ENCODE measurements at places on chromosomes 3 and 15.
A peak's percentile ranks its signal among the peaks of the same experiment; 100 is the strongest.

- no peak for DNase-seq
These were observed 315.3 kb downstream of the NR2F2 start for GRCh38 chr15:96645796-96646195.

- no peak for DNase-seq
These were observed 134.8 kb downstream of the THRB start for GRCh38 chr3:24359645-24360462.

DNA sequence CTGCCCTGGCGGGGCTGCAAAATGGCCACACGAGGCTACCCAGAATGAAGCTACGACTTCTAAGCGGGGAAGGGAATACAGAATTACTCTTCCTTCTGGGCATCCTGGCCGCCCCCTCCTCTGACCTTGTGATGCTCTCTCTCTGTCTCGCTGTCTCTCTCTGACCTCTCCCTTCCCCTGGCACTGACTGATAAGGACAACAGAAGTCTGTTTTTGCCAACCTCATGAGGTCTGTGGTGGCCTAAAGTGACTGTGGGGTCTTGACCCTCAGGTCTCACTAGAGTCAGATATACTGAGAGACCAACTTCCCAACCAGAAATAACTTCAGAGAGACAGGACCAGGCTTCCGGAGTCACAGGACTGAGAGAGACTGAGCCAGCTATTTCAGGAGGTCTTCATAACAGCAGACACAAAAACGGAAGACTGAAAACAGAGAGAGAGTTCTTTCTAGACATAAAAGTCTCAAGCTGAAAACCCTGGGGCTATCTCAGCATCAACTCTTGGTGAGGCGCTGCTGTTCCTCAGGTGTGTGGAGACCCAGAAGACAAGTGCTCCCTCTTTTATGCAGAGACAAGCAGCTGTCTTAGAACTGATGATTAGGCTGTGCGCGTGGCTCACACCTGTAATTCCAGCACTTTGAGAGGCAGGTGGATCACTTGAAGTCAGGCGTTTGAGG lies 38.2 kb upstream of the CFAP161 start:
- DNase-seq = no peak

DNA sequence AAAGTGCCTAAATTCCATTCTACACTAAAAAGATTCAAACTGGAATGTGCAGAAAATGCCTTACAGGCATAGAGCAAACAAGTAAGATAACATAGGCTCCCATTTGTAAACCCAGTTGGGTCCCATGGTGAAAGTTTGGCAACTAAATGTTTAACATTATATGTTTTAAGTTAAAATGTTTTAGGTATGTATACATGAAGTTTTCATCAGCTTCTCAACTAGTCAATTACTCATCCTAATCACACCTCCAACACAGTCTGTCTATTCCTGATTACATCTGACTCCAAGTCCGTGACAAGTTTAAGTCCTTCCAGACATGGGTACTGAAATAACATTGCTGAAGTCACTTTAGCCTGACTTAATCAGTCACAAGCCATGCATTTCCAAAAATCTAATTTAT lies 25.0 kb downstream of the MYLK start:
- no peak for DNase-seq

GRCh38 chr3:149077628-149078027 lies 8.7 kb downstream of the HLTF start:
- no peak for DNase-seq

DNA sequence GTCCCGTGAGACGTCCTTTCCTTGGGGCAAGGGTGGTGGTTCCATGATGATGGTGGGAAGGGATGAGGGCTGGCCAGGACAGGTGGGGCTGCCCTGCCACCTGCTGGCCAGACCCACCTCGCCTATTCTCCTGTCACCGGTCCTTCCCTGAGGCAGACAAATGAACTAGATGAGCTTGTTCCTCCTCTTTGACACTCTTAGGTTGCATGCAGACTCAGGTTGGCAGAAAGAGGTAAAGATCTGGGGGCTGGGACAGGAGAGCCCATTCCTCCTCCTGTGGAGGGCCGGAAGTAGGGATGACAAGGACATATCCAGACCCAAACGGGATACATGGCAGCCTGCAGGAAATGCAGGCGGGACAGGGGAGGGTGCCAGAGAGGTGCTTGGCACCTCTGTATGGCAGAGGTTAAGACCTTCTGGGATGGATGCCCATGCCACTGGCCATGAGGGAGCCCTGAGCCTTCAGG lies 38.6 kb downstream of the ACSBG1 start:
- no peak for DNase-seq

- no peak for DNase-seq
These were observed 62.2 kb downstream of the SLC15A2 start for GRCh38 chr3:121956363-121956762.

- no peak for DNase-seq
These were observed 37.2 kb downstream of the CMSS1 start for GRCh38 chr3:99854756-99855298.

GRCh38 chr15:53573091-53573490 lies 186.4 kb downstream of the WDR72 start:
- no peak for DNase-seq

DNA sequence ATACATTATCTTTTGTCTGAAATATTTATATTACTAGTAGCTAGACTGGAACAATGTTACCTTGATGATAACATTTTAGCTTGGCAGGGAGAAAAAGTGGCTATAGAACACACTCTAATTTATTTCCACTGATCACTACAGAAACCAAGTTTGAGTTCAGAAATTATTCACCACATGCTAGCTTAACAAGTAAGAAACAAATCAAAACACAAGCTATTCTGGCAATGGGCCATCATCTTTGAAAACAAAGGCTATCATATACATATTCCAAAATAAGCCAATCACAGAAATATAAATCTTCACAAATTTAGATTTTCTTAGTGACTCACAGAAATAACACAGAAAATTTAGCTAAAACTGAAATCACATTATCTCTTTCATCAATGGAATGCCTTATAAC lies 17.1 kb downstream of the AQR start:
- DNase-seq = no peak

GRCh38 chr3:16392717-16393116 lies 120.8 kb downstream of the RFTN1 start:
- no peak for DNase-seq

GRCh38 chr3:189563853-189564563 lies 67.2 kb upstream of the TP63 start:
- no peak for DNase-seq

- DNase-seq = no peak
These were observed 104.8 kb downstream of the ETFA start for GRCh38 chr15:76206325-76206976.

DNA sequence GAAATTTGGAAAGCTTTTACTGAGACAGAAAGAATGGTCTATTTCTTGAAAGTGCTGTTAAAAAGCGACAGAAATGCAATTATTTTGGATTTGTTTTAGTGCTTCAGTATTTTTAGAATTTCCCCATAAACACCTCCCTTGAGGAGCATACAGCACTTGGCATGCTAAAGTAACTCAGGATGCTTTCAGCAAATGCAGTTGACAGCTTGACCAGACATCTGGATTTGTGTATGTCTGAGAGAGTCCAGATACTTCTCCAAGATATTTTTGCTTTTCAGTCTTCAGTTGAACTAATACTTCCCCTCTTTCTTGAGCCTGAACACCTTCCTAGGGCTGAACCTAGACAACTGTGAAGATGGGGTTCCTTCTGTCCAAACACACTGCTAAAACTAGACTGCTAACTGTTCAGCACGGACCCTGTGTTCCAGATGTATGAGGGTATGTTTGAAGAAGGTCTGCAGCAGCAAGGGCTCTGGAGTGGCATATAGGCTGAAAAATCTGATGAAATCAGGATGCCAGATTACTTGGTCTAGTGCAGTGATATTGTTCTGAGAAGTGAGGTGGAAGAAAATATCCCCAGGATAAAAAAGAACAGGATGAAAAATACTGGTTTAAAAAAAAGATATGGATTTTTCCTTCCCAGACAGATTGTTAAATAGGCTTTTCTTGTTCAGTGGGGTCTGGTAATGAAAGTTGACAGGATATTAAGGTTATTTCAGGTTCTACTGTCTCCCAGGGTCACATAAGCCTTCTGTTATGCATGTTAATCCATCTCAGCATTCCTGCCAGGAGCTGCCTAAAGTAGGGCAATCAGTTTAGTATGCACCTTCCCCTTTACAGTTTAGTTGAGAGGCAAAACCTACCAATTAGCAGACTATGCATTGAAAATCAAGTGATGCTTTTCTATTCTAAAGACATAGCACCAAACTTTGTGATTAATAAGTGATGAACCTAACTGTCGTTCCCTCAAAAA lies 516.9 kb upstream of the TBL1XR1 start:
- DNase-seq = no peak

- no peak for DNase-seq
These were observed 1.8 kb downstream of the GSK3B start for GRCh38 chr3:120092474-120092873.

DNA sequence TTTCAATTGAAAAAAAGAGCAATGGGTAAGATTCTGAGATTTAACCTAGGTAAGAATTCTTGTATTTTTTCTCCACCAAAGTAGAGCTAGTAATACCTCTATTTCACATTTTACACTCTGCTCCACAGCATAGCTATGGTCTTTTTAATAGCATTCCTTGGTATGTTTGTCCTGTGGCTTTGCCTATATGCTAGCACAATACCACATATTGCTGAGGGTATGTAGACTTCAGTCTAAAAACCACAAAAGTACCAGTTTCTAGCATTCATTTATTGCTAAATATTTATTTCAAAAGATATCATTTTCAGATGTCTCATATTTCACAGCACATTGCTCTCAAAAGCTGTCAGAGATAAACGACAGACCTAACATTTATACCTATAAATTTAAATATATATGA lies 18.2 kb upstream of the EOGT start:
- DNase-seq = no peak

DNA sequence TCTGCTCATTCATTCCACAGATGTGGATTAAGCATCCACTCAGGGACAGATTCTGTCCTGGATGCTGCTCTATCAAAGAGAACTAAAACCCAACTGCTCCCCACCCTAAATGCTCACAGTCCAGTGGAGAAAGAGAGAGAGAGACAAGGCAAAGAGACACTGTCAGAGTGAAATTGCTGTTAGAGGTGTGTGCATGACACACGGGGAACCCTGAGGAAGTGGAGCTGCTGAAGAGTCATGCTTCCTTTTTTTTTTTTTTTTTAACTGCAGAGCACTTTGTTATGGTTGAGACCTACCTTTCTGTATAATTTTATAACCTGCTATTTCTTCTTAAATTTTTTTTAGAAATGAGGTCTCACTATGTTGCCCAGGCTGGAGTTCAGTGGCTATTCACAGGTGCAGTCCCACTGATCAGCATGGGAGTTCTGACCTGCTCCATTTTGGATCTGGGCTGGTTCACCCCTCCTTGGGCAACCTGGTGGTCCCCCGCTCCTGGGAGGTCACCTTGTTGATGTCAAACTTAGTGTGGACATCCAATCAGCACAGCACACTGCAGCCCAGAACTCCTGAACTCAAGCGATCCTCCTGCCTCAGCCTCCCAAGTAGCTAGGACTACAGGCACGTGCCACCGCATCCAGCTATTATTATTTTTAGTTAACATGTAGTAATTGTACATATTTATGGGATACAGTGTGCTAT lies 18.2 kb upstream of the PSTPIP1 start:
- no peak for DNase-seq

GRCh38 chr15:85753791-85754452 lies 40.8 kb downstream of the KLHL25 start:
- no peak for DNase-seq

GRCh38 chr3:54999159-54999558 lies 71.3 kb upstream of the LRTM1 start:
- DNase-seq = peak; percentile 19

DNA sequence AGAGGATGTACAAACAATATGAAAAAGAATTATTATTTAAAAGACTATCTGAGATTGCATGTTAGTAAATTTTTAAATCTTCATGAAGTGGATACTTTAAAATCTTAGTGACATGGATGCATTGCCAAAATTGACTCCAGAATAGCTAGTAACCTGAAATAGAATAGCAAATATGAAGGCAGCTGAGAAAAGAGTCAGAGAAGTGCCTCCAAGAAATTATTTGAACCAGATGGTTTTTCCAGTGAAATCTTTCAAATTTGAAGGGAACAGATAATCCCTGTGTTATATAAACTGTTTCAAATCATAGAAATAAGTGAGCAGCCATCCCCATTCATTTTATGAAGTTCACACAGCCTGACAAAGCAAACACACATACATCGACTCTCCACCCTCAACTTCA lies 29.6 kb downstream of the FSIP1 start:
- no peak for DNase-seq
